Pons (tissue), 1 donor: ENCODE measurements at places on chromosomes 5 and 9.

DNA sequence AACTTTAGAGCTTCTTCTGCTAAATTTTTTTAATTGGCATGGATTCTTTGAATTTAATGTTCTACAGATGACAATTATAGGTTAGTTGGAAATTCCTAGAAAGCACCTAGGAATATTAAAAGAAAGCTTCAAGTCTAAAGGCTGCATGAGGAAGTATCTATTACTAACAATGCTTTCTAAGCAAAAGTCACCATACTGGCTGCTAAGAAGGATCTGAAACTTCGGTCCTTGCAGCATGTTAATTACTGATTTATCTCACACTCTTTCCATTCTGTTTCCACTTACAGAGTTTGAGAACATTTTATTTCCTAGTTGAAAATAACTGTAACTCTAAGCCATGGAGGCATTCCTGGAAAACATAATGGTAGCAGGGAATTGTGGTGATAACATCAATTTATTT lies 8.4 kb downstream of the SEMA6A start:
- peak; percentile 26 for DNase-seq

DNA sequence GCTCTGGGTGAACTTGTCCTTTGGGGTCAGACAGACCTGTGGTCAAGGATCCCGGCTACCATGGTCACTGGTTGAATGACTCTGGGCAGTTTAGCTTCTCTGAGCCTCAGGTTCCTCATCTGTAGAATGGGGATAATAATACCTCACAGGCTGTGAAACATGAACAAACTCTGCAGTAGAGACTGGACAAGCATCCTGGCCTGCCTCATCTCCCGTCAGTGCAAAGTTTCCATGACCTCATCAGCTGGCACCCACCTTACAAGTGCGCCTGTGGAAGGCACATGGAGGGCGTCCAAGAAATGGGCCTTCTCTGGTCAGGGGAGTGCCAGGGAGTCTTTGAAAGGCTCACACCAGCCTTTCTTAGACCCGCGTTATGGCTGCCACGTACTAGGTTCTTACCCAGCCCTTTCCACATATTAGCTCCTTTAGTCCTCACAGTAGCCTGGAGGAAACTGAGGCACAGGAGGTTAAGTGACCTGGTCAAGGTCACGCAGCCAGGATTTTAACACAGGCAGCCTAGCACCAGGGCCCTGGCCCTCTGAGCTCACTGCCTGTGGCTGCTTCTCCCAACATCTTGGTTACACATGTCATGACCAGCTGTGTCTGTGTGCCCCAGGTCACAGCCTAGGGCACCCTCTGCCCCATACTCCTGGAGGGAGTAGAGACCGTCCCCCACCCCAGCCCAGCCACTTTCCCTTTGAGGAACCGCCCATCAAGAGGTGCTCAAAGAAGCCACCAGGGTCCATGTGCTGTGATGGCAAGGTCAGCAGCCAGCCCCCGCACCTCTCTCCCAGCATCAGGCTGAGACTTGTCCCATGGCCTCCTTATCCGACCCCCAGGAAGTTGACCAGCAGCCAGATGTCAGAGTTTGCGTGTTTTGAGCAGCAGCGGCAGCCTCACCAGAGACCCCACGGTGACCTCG lies 39.4 kb upstream of the RPL26L1 start:
- DNase-seq, result no peak

DNA sequence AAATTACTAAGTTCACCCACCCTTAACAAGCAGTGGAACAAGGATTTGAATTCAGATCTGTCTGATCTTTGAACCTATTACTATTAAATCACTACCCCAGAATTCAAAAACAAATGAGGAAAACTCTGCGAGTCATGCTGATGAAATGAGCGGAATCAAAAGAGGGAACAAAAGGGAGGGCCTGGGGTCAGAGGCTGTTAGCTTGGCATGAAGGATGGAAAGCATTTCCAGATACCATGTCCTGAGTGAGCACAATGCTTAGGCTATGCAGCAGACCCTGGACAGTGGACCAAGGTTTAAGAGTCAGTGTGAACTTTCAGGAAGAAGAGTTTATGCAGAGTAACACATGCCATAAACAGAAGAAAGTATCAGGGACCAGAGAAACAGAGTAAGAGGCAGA lies 30.5 kb downstream of the GRIA1 start:
- DNase-seq, result no peak

GRCh38 chr5:81241001-81241400 lies 7.9 kb downstream of the CKMT2 start:
- no peak for DNase-seq

- DNase-seq, result no peak
Measured at GRCh38 chr9:88007291-88007650, 32.9 kb upstream of the CDK20 start.

DNA sequence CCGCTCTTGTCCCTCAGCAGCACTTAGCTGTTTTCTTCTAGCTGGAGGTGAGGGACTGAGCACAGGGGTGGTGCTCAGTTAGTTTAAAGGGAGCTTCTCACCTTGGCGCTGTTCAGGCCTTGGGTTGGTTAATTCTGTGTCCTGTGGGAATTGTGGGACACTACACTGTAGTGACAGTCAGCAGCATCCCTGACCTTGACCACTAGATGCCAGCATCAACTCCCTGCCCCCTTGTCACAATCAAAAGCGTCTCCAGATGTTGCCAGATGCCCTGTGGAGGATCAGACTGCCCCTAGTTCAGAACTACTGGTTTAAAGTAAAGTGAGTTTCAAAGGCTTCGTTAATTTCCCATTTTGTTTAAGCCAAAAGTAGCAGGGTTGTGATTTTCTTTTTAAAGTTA lies 65.5 kb upstream of the DMRT3 start:
- no peak for DNase-seq

GRCh38 chr9:3186751-3187150 lies 339.1 kb downstream of the RFX3 start:
- DNase-seq, result no peak

DNA sequence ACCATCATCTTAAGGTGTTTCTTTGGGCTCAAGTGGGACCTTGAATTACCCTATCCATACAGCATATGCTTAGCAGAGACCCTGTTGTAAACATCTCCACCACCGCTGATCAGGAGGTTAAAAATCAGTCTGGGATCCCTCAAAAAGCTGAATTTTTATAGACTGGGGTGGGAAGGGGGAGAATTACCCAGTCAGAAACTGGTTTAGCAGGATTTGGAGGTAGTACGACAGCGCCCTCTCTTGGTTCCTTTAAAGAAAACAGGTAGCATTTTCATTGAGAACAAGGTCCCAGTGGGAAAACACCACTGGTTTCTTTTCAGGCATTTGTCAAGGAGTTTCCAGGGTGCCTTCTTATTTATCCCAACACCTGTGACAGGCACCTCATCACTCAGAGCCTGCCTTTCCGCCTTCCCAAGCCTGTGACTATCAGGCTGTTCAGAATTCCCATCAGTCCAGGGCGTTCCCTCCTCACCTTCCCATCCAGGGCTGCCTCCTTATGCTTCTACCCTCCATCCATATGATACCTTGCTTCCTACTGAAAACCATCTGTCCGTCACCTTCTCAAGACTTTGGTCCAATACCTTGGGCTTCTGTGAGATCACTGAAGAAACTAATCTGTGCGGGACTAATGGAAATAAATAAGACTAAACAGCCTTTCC lies 203.8 kb upstream of the RAI14 start:
- no peak for DNase-seq

GRCh38 chr9:83330207-83331196 lies 207.7 kb downstream of the FRMD3 start:
- DNase-seq, result no peak

DNA sequence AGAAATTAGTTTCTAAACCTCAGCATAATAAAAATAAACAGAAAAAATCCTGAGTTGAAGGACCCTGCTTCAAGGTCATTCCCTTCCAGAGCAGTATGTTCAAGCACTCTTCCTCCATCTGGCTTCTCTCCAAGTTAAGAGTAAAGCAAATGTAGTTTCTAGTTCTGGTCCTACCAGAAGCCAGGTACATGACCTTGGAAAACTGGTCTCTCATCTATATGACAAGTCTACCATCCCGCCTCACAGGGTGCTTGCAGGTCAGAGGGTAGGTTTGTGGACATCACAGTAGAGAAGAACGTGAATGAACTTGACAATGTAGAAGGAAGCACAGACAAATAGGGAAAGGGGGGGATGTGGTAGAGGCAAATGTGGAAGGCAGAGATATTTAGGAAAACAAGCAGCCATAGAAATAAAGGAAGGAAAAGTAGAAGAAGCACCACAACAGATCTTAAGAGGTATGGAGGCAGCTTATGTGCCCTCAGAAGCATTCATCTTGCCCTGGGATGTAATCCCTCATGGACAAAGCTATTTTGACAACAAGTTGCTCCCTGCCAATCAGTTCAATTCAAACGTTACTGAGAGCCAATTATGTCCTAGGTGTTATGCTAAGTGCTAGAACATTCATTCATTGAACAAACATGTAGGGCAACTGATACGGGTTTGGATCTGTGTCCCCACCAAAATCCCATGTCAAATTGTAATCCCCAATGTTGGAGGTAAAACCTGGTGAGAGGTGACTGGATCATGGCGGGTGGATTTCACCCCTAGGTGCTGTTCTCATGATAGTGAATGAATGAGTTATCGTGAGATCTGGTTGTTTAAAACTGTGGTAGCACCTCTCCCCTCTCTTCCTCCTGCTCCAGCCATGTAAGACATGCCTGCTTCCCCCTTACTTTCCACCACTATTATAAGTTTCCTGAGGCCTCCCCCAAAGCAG lies 23.7 kb upstream of the CTNNAL1 start:
- no peak for DNase-seq

- DNase-seq, result no peak
Measured at GRCh38 chr5:121175986-121176385, 675.7 kb upstream of the FTMT start.

DNA sequence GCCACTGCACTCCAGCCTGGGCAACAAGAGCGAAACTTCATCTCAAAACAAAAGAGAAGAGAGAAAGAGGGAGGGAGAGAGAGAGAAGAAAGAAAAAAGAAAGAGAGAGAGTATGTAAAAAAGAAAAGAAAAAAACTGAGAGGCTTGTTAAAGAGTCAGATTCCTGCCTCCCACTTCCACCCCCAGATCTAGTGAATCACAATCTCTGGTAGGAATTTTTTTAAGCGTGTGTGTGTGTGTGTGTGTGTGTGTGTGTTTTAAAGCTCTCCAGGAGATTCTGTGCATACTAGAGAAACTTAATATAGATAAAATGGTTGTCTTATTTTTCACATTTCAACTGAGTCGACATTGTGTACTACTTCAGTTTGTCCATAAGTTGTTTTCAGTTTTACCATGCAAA lies 32.0 kb downstream of the SAR1B start:
- DNase-seq, result no peak

DNA sequence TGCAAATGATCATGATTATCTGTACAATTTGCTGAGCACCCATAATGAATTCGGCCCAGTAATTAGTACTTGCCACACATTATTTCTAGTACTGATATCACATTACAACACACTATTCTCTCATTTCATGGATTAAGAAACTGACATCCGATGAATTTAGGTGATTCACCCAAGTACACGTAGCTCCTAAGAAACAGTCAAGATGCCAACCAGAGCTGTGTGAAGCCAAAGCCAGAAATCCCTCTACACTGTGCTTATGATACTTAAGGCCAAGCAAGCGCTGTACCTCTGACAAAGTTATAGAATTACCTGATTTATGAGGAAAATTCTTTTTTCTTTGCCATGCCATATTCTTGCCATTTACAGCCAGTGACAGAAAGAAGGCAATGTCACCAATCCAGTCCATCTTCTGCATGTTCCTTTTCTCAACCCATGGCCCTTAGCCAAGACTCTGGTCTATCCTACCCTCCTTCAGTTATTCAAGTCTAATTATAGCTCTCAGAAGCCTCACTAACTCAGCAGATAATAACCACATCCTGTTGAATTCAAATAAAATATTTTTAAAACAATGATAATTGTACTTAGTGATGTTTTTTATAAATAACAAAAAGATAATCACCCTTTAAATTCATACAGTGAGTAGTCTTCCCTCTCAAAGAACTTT lies 74.3 kb upstream of the PTGER4 start:
- no peak for DNase-seq

DNA sequence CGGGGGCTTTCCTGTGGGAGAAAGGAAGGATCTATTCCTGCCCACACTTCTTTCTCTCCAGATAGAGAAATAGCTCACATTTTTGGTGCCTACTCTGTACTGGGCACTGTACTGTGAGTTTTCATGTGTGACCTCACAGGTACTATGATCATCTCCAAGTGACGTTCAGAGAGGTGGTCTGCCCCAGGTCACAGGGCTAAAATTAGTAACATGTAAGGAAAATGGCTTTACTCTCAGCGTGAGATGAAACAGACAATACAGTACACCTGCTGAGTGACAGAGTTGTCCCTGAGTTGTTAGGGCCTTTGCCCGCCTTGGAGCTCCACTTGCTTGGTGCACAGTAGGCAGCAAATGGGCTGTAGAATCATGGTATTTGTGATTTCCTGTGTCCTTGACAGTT lies 306.1 kb upstream of the DMRT1 start:
- DNase-seq, result no peak

DNA sequence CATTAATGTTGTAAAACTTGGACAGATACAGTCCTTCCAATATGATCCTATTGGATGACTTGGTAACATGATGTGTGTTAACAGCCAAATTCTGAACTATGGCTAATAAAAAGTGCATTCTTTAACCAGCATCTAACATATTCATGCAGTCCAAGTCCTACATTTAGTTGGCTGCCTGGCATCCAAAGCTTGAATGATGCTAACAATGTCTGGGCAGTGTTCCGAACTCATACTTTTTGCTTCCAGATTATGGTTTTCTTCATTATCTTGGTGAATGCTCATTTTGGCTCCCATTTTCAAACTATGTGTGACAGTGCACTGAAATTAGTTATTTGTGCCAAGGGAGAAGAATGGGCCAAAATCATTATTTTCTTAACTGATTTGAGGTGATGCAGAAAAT lies 2.8 kb downstream of the FAM174A start:
- no peak for DNase-seq

DNA sequence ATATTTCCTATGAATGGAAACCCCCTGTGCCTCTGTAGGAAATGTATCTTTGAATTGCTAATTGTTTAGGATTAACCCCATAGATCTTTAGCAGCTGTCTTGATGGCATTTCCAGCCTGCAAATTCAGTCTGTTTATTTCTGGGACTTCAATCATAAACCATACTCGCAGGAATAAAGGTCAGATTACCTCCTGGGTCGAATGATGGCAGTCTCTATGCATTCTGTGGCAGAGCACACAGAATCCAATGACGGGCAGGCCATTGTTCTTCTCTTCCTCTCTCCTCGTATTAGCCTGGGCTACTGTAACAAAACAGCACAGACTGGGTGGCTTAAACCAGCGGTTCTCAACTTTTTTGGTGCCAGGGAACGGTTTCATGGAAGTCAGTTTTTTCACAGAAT lies 199.9 kb downstream of the PCSK5 start:
- no peak for DNase-seq

DNA sequence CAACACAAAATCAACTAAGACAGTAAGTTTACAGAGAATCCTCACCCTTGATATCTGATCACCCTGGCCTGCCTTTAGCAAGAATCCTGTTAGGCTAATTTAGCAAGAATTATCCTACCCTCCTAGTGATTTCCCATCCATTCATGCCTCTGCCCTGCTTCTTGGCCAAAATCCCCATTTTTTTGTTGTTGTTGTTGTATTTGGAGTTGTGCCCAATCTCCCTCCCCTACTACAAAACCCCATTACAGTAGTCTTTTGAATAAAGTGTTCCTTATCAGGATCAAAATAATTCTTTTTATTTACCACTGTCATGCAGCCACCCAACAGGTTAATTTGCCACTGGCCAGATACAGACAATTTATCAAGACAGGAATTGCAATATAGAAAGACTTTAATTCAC lies 58.5 kb upstream of the CLINT1 start:
- no peak for DNase-seq
